Activated CD8-positive, alpha-beta T cell treated with anti-CD3 and anti-CD28 coated beads, Interleukin-2, amount 10 ng/mL, durations not matched to agents 7 days and 5 days (primary cell): ENCODE measurements at places on chromosomes 13 and 19. TPM values are rescaled to one million over a fixed set of nuclear protein-coding genes. Genes with fewer than 3 reads are reported as not detected.

- H3K27me3 ChIP-seq, result peaks cover 14% of the 10 kb centered on the region
Observed at GRCh38 chr19:16338470-16339360, 14.1 kb downstream of the KLF2 start.

GRCh38 chr13:103957939-103958338 lies 891.7 kb upstream of the SLC10A2 start:
- H3K27me3 ChIP-seq, result no peaks in the 10 kb centered on the region
- DNase-seq, result no peak
- H3K4me3 ChIP-seq, result no peak overlapping the region
- H3K4me1 ChIP-seq, result no peaks in the 10 kb centered on the region

DNA sequence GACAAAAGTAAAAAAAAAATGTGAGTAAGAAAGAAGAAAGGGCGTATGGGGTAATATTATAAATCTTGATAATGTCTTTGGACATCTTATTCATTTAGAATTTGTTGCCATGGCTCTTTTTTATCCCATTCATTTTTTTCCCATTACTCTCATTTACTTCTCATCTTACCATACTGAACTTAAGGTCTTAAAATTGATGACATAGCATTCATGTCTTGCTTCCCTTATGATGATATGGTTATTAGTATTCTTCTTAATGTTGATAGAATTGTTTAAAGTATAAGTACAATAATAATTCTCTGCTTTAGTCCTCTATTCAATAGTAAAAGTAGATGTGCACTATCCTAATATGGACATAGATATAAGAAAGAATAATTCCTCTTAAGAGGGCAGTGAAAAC lies 204.1 kb upstream of the KLF12 start:
- no peak for DNase-seq
- H3K27ac ChIP-seq, result no peak overlapping the region
- H3K4me1 ChIP-seq, result no peaks in the 10 kb centered on the region
- peaks cover 5% of the 10 kb centered on the region for H3K27me3 ChIP-seq
- no peaks in the 10 kb centered on the region for H3K36me3 ChIP-seq

DNA sequence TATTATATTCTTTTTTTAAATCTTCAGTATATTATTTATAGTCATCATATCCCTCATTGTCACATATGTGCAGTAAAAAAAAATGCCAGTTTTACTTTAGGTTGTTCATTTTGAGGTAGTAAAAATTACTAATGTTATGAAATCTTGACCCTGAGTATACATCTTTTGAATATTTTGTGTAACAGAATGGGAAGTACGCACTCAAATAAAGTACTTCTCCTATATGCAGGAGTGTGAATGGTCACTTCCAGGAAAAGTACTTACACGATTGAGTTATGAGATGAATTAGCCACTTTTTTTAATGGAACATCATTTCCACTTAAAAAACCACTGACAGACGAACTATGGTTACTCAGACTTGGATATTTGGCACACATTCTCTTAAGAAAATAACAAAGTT lies 58.5 kb downstream of the C13orf42 start:
- no peaks in the 10 kb centered on the region for H3K36me3 ChIP-seq
- peaks cover 20% of the 10 kb centered on the region for H3K27me3 ChIP-seq
- no peak overlapping the region for H3K4me3 ChIP-seq
- DNase-seq, result no peak

GRCh38 chr13:81957121-81957520 lies 1616.2 kb upstream of the SPRY2 start:
- H3K27me3 ChIP-seq, result no peaks in the 10 kb centered on the region
- DNase-seq, result no peak
- no peak overlapping the region for H3K4me3 ChIP-seq
- H3K36me3 ChIP-seq, result no peaks in the 10 kb centered on the region
- no peaks in the 10 kb centered on the region for H3K4me1 ChIP-seq

DNA sequence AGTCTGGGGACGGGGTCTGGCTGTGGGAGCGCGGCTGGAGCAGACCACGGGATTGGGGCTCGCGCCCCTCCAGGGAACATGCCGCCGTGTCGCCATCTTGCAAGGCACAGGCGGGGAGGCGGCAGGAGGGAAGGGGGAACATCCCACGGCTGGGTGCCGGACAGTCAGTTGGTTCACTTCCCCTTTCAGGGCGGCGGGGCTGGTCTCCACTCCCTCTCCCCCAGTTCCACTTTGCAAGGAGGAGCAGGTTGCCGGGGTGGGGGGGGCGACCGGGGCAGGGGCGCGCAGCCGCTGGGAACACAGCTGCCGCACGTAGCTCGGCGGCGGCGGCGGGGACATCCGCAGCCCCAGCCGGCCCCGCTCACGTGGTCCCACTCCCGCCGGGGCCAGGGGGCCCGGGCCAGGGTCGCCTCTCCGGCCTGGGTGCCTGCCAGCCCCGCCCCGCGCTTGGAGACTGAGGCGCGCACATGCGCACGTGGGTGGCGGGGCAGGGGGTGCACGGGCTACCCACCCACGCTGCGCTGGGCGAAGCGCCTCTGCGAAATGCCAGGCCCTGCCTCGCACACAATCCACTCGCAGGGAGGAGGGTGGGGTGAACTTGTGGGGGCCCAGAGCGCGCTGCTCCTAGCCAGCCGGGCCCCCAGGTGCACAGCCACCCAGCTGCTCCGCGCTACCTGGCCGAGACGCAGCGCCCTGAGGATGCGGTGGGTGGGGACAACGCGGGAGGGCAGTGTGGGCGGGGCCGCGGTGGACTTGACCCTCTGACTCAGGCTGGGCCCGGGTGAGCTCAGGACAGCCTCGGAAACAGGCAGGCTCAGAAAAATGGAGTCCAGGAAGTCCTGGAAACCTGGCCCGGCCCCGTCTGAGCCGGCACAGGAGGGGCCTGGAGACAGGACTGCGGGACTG lies 6.4 kb downstream of the KLF16 start:
- peaks cover 7% of the 10 kb centered on the region for H3K36me3 ChIP-seq
- peaks cover 78% of the 10 kb centered on the region for H3K4me1 ChIP-seq
- peak; percentile 51 for DNase-seq
- H3K27me3 ChIP-seq, result no peaks in the 10 kb centered on the region
- peak overlapping the region; percentile 95 for H3K27ac ChIP-seq
- H3K4me3 ChIP-seq, result peak overlapping the region; percentile 83

DNA sequence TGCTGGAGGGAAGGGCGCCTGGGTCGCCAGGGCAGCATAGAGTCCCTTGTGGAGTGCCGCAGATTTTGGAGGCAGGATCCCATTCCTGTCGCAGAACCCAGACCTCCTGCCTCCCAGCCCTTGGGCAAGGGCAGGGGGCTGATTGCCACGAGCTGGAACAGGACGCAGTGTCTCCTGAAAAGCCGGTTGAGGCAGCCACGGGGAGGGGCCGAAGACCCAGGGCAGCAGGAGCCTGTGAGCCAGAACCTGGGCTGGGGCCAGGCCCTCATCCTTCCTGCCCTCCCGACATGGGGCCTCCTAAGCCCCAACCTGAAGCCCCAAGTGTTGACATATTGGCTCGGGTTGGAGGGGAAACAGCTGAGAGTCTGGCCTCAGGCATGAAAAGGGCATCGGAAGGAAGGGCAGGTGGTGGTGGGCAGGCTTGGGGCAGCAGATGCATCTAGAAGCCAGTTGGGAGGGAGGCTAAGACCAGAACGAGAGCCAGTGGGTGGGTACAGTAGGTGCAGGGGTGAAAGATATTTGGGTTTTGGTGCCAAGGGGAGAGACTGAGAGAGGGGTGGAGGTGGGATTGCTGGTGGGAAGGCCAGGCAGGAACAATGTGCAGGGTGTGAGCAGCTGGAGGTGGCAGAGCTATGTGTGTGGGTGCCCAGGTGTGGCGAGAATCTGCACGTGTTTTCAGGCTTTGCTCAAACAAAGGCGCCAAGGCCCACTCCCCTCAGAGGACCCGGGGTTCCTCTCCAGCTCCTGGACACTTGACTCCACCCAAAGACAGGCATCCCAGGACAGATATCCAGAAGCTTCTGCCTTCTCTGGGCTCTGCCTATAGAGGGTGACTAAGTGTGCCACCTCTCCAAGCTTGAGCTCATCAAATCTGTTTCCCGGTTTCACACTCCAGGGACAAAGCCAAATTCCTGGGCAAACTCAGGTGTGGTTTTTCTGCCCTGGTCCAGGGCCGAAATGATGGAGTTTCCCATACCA lies 1.4 kb upstream of the SBSN start:
- peaks cover 28% of the 10 kb centered on the region for H3K4me1 ChIP-seq
- DNase-seq, result no peak
- H3K27ac ChIP-seq, result peak overlapping the region; percentile 25
- peaks cover 30% of the 10 kb centered on the region for H3K27me3 ChIP-seq
- H3K36me3 ChIP-seq, result no peaks in the 10 kb centered on the region
- H3K4me3 ChIP-seq, result no peak overlapping the region

- no peak overlapping the region for H3K27ac ChIP-seq
- no peak for DNase-seq
- H3K4me3 ChIP-seq, result no peak overlapping the region
- H3K27me3 ChIP-seq, result no peaks in the 10 kb centered on the region
- H3K36me3 ChIP-seq, result no peaks in the 10 kb centered on the region
Observed at GRCh38 chr13:100443998-100444328, 144.6 kb downstream of the GGACT start.

DNA sequence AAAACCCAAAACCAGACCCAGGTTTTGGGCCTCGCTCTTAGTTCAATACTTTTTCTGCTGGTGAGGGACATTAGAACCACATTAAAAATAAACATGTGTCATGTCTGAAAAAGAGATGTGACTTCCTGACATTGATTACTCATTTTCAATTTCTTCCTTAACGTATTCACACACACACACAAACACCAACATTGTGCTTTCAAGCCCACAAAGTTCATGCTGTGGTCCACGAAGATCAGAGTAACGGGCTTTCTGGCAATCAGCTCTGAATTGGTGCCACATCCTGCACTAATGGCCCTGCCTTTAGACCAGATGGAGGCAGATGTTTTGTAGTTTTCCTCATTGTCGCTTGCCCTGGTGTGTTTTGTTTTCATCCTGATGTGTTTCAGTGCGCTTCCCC lies 47.9 kb upstream of the POMP start:
- H3K36me3 ChIP-seq, result no peaks in the 10 kb centered on the region
- H3K27ac ChIP-seq, result peak overlapping the region; percentile 58
- H3K4me1 ChIP-seq, result peaks cover 22% of the 10 kb centered on the region
- DNase-seq, result peak; percentile 24
- H3K4me3 ChIP-seq, result no peak overlapping the region

- no peaks in the 10 kb centered on the region for H3K27me3 ChIP-seq
- peaks cover 16% of the 10 kb centered on the region for H3K4me1 ChIP-seq
- H3K4me3 ChIP-seq, result no peak overlapping the region
- no peak for DNase-seq
- no peaks in the 10 kb centered on the region for H3K36me3 ChIP-seq
Observed at GRCh38 chr13:23847497-23847896, 41.7 kb downstream of the MIPEP start.

GRCh38 chr19:47660435-47660832 lies 51.5 kb downstream of the BICRA start:
- H3K4me1 ChIP-seq, result no peaks in the 10 kb centered on the region
- no peaks in the 10 kb centered on the region for H3K27me3 ChIP-seq
- no peak overlapping the region for H3K4me3 ChIP-seq
- H3K36me3 ChIP-seq, result no peaks in the 10 kb centered on the region
- H3K27ac ChIP-seq, result no peak overlapping the region

DNA sequence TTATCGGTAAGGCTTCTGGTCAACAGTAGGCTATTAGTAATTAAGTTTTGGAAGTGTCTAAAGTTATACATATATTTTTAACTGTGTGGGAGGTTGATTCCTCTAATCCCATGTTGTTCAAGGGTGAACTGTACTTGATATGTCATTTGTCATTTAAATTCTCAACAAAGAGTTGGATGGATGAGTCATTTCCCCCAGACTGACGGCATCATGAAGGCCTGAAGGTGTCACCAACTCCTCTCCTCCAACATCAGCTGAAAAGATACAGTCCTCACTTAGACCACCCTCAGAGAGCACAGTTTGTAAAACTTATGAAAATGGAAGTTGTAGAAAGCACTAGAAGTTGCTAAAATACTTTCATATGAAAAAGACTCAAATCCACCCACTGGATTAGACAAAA lies 48.8 kb downstream of the DCLK1 start:
- no peaks in the 10 kb centered on the region for H3K4me1 ChIP-seq
- H3K27ac ChIP-seq, result no peak overlapping the region
- no peak for DNase-seq

GRCh38 chr13:32159137-32159869 lies 127.7 kb downstream of the FRY start:
- no peak overlapping the region for H3K27ac ChIP-seq
- DNase-seq, result no peak

- H3K27ac ChIP-seq, result no peak overlapping the region
- H3K27me3 ChIP-seq, result peaks cover 3% of the 10 kb centered on the region
- no peak overlapping the region for H3K4me3 ChIP-seq
- H3K36me3 ChIP-seq, result no peaks in the 10 kb centered on the region
Observed at GRCh38 chr13:44664308-44664707, 88.2 kb upstream of the TSC22D1 start.

GRCh38 chr19:4366666-4367335 lies 23.4 kb downstream of the MPND start:
- no peak overlapping the region for H3K4me3 ChIP-seq
- peaks cover 46% of the 10 kb centered on the region for H3K4me1 ChIP-seq
- peak overlapping the region; percentile 96 for H3K27ac ChIP-seq
- no peaks in the 10 kb centered on the region for H3K27me3 ChIP-seq

DNA sequence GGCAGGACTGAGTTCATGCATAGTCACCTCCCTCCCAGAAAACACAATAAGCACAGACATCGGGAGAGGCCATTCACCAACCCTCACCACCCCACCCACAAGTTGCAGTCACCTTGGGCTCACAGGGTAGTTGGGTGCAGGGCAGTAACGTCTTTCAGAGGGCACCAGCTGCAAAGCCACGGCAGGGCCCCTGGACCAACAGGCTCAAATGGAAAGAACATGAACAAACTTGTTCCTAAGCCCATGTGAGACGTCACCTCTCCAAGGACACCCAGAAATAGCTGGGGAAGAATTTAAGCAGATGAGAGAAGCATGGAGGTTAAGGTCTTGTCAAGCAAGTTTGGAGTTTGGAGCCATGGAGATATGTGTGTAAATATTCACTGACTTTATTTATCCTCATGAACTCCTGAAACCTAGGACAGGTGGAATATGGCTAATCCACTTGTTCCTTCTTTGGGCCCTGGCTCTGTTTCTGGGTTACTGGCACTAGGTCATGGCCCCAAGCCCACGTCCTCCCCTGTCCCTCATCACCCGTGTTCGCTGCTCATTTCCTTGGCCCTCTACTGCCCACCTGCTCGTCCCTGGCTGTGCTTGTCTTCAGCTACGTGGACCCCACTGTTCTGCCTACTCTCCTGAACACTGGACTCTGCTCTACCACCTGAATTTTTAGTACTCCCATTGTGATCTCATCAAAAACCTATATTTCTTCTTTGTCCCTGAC lies 40.4 kb downstream of the SACS start:
- no peaks in the 10 kb centered on the region for H3K4me1 ChIP-seq
- peaks cover 2% of the 10 kb centered on the region for H3K27me3 ChIP-seq
- H3K36me3 ChIP-seq, result no peaks in the 10 kb centered on the region
- H3K4me3 ChIP-seq, result no peak overlapping the region
- H3K27ac ChIP-seq, result no peak overlapping the region

Gene SPIB
- total RNA-seq, result 0.84 TPM

Gene SSC5D
- 0.55 TPM for total RNA-seq

Gene CDX2
- total RNA-seq, result not detected

Gene CAMSAP3
- total RNA-seq, result 0.42 TPM

Gene CEACAM20
- not detected for total RNA-seq

Gene LRG1
- total RNA-seq, result not detected

Gene VSIG10L
- total RNA-seq, result 2.0 TPM

Gene APLP1
- 1.4 TPM for total RNA-seq

Gene ASPDH
- not detected for total RNA-seq

Gene PRTN3
- not detected for total RNA-seq
